ENCODE measurements at places on chromosomes 1 and 21.

DNA sequence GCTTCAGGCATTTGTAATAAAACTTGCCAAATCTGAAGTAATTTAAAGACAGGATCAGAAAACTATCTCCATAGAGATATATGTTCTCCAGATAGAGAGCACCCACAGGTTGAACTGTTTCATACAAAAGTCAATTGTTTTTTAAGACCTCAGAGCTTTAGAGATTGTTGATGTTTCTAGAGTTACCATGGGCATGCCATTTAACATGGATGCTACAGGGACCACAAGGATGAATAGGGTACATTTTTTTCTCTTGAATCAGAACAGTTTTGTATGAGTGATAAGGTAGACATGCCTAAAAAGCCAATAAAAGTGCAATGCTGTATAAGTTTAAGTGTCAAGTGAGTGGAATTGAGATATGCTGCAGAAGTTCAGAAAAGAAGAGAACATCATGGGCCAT lies 511.0 kb upstream of the CAMK1G start:
- no peak for DNase-seq

GRCh38 chr21:17390569-17390968 lies 122.3 kb upstream of the CXADR start:
- DNase-seq = no peak

DNA sequence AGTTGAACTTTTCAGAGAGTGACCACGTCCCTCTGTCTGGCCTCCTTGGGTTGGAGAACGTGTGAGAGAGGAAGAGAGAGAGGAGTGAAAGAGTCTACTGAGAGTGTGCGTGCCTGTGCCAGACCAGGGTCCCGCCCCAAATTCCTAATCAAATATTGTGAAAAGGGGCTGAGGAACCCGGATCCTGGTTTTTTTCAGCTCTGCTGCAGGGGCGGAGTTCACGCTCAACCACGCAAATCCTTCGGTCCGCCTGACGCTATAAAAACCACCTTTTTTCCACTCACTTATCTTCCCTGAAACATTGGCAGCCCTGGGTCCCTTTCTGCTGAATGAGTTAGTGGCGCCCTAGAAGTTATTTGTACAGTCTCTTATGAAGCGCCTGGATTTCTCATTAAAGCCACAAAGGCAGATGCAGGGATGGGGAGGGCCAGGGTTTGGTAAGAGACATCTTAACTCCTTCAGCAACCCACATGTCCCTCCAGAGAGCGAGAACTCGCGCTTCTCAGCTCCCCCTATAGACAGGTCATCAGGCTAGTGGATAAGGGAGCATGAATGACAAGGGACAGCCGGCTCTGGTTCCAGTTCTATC lies at the start of gene FMOD:
TSS of gene FMOD (minus strand) at position 86 of the 589 bp plus-strand sequence. CDS start 2,852 bp downstream, outside the sequence.
- DNase-seq = no peak

DNA sequence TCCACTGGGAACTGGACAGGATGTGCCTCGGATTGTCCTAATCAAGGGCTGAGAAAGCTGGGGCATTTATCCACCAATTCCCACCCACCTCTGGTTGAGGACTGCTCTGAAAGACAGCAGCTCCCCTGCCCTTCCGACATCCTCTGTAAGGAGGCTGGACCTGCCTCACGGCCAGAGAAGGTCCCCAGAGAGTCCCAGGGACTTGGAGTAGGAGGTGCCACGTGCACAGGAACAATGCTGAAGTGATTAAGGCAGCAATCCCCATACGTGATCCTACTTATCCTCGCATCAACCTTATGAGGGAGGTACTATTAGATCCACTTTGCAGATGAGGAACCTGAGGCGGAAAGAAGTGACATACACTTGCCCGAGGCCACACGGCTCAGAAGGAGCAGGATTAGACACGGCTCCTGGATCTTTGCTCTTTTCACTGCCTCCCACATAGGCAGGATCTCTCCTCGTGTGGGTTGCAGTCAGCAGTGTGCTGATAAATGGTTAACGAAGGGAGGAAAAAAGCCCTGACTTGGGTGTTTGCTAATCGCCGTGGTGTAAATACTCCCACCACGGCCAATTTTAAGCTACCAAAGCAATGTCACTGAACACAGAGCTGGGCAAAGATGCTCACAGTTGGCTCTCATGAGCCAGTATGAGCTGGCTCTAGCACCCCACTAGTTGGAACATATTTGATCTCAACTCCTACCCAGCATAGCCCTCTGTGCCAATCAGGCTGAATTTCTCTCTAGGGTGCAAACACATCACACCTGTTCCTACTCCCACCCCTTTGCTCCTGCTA lies 18.6 kb upstream of the LDLRAP1 start:
- no peak for DNase-seq

DNA sequence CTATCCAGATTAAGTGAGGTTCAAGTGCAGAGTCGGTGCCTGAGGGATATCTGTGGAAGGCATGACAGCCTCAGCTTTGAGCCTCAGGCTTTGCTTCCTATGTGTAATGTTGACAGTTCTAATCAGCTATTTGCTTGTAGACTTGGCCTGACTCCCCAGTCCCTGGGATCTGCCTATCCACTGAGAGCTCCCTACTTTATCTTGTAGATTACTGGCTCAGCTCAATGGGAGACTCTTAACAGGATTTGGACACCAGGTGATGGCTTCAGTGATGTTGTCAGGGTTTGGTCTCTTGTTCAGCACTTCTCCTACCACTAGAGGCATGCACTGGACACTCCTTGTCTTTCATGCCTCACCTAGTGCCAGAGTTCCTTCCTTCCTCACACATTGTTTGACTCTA lies 126.6 kb upstream of the BEND5 start:
- DNase-seq = no peak

- DNase-seq = no peak
Observed at GRCh38 chr1:27785781-27786455, 12.9 kb downstream of the STX12 start.

GRCh38 chr21:36511484-36512220 lies 31.7 kb upstream of the CLDN14 start:
- no peak for DNase-seq

DNA sequence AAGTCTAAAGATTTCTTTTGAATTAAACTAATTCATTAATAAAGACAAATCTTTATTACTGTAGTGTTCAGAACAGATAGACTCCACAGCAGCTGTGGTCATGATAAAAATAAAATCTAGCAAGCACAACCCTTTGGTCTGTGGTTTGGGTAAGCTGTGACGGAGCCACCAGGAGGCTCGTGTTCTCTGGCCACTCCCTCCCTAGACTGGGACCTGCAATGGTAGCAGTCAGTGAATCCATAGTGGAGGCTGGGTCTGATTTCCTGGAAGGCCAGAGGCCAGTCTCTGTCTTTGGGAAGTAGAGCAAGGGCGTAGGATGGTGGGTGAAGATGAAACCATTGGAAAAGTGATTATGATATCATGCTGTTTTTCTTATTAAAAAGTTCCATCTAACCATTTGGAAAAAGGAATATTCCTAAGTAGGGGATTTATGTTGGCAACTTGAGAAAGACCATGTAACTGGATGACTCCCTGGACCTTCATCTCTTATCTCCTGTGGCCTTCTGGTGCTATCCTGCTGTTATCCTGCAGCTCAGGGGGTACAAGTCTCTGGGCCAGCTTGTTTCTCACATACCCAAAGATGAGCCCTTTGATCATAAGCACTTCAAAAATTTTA lies 39.0 kb downstream of the TENT5C start:
- DNase-seq = no peak

GRCh38 chr1:8570465-8570864 lies 247.0 kb downstream of the RERE start:
- DNase-seq = no peak

GRCh38 chr1:221693087-221693486 lies 48.8 kb downstream of the DUSP10 start:
- DNase-seq = no peak

- DNase-seq = no peak
Observed at GRCh38 chr1:156262461-156263287, 14.8 kb upstream of the PAQR6 start.

DNA sequence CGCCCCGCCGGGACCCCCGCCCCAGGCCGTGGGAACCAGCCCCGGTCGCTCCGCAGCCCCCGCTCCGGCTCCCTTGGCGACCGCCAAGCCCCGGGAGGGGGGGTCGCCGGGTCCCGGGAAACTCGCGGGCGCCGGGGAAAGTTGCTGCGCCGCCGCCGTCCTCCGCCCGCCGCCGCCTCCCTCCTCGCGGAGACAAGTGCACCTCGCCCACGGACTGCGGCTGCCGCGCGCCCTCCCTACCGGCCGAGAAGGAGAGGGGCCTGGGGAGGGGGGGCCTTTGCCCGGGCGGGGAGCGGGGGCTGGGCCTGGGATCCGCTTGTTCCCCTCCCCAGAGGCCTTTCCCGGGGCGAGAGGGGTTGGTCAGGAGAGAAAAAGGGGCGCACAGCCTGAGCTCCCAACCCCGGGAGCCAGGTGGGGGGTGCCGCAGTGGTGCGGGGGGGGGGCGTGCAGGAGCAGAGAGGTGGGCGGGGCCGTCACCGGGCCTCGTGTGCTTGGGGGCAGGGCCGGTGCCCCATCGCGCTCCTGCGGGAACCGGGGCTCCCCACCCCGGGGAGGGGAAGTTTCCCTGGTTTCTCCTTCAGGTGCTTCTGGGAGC lies 592 bp downstream of the AGRN start:
- DNase-seq = peak; percentile 42

GRCh38 chr1:213049232-213049631 lies 1.8 kb upstream of the RPS6KC1 start:
- no peak for DNase-seq

DNA sequence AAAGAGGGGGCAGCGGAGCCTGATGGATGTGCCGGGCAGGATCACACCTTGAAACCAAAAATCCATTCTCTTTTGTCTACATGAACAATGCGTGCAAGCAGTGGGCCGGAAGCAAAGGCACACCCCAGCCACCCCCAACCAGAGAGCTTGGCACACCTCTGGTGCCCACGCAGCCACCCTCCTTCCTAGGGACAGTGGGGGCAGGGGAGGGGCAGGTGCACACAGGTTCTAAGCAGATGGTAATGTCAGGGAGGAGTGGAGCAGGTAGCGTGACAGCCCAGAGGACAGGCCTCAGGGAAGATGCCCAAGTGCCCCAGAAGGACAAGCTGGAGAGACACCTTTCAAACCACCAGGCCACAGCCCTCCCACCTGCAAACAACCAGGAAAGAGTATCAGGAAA lies 36.5 kb downstream of the SYF2 start:
- DNase-seq = no peak

- DNase-seq = no peak
Observed at GRCh38 chr1:227298512-227299240, 19.6 kb downstream of the CDC42BPA start.

GRCh38 chr1:33167650-33168447 lies 14.0 kb downstream of the TRIM62 start:
- DNase-seq = no peak

- peak; percentile 31 for DNase-seq
Observed at GRCh38 chr1:76281306-76281705, 206.8 kb downstream of the ST6GALNAC3 start.

- no peak for DNase-seq
Observed at GRCh38 chr1:212920896-212921295, 29.4 kb upstream of the VASH2 start.

GRCh38 chr1:197225611-197226010 lies 42.4 kb upstream of the CRB1 start:
- DNase-seq = no peak

- DNase-seq = no peak
Observed at GRCh38 chr1:223143537-223144248, 645 bp upstream of the TLR5 start.
